ENCODE measurements at places on chromosomes 2 and 18.

DNA sequence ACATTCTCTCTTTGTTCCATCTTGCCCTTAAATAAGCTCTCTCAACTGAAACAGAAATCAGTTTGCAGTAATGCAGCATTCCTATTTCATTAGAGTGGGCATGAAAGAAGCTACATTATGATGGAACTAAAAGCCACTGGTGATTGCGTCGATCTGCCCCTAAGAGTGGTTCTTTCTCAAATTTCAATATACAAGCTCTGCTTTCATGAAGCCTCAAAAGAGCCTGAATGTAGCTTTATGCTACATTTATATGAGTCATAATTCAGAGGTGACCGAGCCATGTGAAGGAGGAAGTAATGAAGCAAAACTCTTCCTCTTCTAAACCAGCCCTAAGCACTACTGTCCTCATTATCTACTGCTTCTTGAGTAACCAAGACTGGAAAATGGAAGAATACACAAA, 64.8 kb upstream of the CYTIP start:
- no peak for DNase-seq

DNA sequence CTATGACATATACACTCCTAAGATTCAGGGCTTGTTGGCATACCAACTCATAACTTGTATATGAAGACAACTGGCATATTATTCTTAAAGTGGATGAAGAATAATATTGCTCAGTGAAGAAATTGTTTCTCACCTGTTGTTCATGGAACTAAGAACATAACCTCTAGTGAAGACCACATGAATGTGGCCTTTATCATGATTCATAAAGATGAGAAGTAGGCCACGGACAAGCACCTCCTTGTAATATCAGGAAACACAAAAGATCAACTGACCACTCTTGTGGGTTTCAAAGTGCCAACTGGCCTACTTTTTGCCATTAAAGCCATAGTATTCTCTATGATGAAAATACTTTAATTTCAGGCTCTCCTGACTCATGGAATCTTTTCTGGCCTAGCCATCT, 407.4 kb downstream of the GRB14 start:
- DNase-seq, result no peak

DNA sequence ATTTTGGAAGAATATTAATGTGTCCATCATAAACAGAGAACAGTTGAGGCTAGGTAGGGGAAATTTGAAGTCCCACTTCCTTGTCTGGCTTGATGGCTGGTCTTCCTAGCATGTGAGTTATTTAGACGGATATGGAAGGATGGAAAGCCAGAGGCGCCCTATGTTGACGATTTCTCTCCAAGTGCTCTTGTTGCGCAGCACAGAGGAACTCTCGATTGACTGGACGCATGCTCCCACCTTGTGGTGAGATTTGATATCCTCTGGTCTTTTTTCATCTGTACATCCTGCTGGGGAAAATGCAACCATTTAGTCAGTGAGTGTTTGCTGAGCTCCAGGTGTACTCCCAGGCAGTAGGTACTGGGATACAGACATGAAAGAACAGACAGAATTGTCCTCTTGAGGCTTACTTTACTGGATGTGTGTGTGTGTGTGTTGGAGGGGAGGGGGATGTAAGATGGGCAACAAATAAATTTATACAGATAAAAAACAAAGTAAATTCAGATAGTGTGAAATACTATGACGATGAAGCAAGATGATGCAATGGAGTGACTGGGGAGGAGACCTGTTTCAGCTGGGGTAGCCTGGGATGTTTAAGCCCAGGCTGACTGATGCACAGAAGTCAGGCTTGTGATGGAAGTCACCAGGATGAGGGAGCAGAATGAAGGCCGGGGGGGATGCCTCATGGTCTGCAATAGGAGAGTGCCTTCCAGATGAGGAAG, 137.2 kb downstream of the TRIM43 start:
- peak; percentile 41 for DNase-seq

DNA sequence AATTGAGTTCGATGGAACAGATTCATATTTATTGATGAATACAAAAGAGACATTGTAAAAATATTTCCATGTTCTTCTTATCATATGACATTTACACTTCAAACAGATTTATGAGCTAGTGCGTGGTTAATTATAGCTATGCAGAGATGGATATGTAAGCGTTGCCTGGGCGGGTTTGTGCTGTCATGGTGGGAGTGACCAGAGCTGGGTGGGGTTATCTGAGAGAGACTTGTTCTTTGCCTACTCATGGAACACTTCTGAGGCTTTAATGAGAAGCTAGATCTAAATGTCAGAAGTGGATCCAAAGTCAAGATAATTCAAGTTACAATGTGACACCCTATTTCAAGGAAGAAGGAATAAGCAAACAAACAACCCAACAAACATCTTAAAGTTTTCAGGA, 162.3 kb upstream of the ZEB2 start:
- DNase-seq, result no peak

GRCh38 chr2:169573974-169574299, 272 bp upstream of the FASTKD1 start:
- DNase-seq, result no peak

DNA sequence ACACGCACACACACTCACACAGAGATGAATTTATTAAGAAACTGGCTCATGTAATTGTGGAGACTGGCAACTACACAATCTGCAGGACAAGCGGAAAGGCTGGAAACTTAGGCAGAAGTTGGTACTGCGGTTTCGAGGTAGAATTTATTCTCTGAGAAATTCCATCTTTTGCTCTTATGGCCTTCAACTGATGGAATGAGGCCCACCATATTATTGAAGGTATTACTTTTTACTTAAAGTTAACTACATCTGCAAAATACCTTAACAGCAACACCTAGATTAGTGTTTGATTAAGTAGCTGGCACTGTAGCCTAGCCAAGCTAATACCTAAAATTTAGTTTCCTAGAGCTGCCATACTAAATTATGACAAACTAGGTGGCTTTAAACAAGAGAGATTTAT, 384.0 kb upstream of the UBE2E3 start:
- no peak for DNase-seq

DNA sequence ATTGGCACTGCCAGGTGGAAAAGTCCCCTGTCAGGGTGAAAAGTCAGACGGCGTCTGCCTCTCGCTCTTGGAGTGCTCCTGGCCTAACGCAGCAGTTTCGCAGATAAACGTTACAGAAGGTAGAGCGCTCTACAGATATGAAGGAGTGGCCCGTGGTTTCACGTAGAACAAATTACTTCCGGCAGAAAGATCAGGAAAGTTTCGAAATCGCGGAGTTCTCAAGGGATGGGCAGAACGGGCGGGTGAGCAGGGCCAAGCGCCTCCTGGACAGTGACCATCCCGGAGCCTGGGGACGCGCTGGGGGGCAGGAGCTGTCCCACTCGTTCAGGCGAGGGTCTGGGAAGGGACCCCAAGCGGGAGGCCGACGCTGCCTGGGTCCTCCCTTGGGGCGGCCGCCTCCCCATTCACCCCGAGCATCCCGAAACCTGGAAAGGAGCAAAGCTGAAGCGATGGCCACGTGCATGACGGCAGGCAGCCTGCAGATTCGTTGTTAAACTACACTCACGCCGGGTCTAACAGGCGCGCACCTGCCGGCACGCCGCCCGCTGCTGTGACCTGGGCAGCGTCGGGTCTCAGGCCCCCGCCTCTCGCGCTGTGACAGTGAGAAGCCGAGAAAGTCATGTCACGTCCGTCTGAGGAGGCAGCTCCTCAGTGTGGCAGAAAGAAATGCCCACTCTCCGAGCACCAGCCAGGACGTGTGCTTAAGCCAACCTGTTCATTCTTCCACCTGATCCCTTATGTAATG, 122.9 kb upstream of the SALL3 start:
- no peak for DNase-seq

DNA sequence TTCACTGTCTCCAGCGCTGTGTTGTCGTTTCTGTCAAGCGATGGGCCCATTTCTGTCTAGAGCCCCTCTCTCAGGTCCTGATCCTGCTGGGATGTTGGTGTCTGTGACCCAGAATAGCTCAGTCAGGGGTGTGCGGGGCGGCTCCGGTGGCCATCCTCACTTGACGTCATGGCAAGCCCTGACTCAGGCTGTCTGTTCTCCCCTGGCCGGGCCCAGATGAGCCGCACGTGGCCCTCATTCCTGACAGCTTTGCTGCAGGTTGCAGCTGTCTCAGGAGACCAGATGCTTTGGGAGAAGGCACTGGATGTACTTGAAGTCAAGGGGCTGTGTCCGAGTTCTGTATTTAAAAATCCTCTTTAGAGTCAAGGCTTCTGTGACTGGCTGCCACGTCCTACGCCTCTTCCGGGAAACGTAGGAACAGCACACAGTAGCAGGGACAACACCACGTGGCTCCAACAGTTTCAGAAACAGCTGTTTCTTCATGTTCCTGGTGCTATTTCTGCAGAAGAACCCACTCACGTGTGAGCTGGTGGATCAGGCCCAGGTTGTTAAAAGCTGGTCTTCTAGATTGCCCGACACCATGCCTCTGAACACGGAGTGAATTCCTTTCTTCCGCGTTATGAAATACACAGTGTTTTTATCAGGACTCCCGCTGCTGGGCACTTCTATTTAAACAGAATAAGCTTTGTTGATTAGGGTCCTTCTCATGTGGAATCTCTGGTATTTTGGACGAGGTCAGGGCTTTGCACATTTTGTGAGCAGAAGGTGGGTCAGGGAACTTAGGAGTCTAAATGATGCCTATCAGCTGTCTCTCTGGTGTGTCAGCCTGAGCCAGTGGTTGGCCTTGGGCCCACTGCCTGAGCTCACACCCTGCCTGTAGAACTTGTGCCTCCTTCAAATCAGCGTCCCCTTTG, 28.3 kb upstream of the NTSR2 start:
- DNase-seq, result no peak

- no peak for DNase-seq
Measured at GRCh38 chr18:9058406-9058805, 44.1 kb upstream of the NDUFV2 start.

- DNase-seq, result no peak
Measured at GRCh38 chr2:203853271-203853670, 14.3 kb upstream of the CTLA4 start.

DNA sequence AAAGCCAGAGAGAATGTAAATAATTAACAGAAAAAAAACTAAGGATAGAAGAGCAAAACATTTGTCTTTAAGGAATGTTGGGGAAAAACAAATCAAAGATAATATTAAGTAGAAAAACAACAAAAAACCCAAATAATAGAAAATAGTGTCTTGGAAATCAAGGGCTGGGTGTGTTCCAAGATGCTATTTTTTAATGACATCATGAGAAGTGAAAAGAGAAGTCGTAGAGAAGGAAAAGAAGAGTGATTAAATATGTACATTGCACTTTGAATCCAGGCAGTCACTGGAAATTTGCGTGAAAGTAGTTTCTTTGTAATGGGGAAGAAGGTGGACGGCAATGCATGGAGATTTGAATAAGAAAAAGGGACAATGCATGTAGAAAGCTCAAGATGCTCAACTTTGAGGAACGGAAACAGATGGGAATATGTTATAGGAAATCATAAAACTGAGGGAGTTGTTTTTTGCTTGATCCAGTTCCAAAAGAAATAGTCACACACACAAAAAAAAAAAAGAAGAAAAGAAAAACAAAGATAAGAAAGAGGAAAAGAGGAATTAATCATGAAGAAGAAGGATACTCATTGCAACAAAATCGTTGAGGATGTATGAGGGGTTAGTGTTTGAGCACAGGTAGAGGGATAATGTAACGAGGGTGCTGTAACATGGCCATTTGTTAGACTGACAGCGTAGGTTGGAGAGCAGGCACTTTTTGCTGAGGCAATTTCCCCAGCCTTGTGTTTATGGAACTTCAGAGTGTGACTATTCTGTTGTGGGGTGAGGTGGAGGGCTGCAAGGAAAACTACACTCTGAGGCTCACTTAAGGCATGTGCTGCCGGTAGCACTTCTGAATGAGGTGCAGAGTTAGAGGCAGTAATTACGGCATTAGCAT, 184.1 kb downstream of the CALCRL start:
- no peak for DNase-seq

GRCh38 chr18:8450013-8450412, 159.2 kb upstream of the RAB12 start:
- no peak for DNase-seq

GRCh38 chr2:26196683-26197418, 24.0 kb downstream of the GAREM2 start:
- no peak for DNase-seq

DNA sequence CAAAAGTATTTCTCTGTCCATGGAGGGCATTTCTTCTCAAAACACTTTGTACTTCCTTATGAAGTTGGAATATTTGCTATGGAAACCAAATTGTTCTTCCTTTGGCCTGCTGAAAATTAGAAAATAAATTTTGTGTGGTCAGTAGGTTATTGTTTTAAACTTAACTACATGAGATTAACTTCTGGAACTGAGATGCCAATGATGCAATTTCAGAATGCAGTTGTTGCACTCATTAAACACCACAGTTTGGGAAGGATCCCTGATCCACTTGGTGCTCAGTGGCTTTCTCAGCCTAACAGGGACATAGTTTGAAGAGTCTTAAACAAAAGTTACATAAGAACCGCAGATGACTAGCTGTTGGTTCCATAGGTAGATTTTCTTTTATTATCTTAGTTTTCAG, 23.3 kb upstream of the IL1R1 start:
- no peak for DNase-seq

GRCh38 chr2:224258059-224258458, 143.8 kb downstream of the FAM124B start:
- DNase-seq, result no peak

DNA sequence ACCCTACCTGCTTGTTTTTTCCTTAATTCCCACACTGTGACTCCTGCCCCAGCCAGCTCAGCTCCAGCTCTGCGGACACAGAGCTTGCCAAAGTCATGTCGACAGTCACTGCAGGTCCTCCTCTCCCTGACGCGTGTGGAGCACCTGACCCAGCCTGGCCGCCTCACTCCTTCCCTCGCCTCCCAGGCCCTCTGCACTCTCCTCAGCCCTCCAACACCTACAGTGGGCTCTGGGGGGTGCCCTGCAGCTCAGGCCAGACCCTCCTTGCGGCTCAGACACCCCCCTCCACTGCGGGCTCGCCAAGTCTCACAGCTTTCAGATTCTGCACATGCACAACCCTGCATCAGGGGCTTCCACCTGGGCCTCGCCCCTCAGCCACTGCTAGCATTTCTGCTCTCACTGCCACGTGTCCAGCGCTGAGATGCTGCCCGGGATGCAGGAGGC, 68.3 kb downstream of the NDUFA10 start:
- no peak for DNase-seq

DNA sequence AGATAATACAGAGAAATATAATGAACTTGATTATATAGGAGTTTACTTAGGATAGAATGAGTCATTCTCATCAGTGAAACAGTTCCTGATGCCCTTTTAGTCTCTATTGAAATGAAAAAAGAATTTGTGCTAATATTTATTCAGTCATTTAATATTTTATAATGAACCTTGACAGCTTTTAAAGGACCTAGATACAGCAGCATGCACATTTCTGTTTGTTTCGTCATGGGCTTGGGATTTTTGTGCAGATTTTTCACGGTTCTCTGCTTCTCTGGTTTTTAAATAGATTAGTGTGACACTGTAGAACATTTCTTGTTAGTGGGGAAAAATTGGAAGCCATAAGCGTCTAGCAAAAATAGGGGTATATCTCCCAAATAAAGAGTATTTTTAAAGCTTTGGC, 60.7 kb downstream of the NABP1 start:
- DNase-seq, result no peak

DNA sequence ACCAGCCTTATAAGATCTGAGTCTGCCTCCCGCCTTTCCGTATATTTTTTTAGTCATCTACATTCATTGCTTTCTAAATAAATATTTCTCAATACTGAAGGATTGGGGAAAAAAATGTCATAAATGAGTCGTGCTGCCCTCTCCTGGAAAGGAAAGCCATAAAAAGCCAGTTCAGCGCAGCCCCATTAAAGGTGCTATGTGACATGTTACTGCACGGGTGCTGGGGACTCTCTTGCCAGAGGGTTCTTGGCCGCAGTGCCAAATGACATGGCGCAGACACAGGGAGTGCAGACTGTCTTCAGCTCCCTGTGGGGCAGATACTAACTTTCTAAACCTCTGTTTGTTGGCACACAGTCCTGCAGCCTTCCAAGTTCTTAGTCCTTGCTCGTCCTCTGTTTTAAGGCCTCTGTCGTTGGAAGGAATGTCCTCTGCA, 53.7 kb upstream of the MAP3K20 start:
- DNase-seq, result no peak
